Stimulated activated CD8-positive, alpha-beta memory T cell treated with anti-CD3 and anti-CD28 coated beads, Interleukin-15, amount 100 ng/mL, for 48 hours (primary cell): ENCODE measurements at places on chromosomes 1 and 21.
A peak's percentile ranks its signal among the peaks of the same experiment; 100 is the strongest.

- no peak for DNase-seq
Observed at GRCh38 chr1:180256341-180257027, 26.4 kb downstream of the LHX4 start.

GRCh38 chr1:228989992-228990827 lies 254.9 kb downstream of the RHOU start:
- DNase-seq = no peak

GRCh38 chr1:99358770-99359169 lies 94.5 kb downstream of the PLPPR4 start:
- no peak for DNase-seq

- no peak for DNase-seq
Observed at GRCh38 chr1:226364514-226364899, 43.4 kb downstream of the PARP1 start.

DNA sequence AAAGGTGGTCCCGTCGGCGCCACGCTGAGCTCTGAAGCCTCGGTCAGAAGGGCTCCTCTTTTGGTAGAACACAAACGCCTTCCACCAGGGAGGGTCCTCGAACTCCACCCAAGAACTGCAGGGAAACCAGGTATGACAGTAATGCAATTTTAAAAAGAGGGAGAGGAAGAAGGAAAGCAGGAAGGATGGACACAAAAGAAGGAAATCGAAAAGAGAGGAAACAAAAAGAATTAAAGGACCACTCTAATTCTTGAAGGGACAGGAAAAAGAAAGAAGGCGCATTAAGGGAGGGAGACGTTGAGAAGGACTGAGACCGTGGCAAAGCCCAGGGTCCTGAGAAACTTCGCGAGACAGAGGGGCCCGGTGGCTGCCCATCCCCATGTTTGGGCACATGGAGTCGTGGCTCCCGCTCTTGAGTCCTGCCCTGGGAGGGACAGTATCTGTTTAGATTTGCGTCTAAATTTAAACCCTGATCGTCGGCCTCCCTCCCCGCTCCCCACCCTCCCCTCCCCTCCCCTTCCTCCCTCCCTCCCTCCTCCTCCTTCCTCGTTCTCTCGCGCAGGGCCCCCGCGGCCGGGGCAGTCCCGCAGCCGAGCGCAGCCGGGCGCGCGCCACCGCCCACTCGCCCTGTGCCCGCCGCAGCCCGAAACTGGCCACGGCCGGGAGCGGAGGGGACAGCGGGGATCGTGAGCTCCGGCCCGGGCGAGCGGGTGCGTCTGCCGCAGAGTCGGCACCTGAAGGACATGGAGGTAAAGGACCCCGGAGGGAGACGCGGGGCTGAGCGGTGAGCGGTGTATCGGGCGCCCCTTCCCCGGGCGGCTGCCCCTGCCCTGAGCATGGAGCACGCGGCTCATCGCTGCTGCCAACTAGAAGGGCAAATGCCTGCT lies at the start of gene RCSD1:
Gene RCSD1 (plus strand): TSS at position 552 of the 887 bp plus-strand sequence. CDS start 192 bp downstream, at position 744.
- peak; percentile 69 for DNase-seq

GRCh38 chr1:185654952-185655314 lies 79.3 kb upstream of the HMCN1 start:
- no peak for DNase-seq

DNA sequence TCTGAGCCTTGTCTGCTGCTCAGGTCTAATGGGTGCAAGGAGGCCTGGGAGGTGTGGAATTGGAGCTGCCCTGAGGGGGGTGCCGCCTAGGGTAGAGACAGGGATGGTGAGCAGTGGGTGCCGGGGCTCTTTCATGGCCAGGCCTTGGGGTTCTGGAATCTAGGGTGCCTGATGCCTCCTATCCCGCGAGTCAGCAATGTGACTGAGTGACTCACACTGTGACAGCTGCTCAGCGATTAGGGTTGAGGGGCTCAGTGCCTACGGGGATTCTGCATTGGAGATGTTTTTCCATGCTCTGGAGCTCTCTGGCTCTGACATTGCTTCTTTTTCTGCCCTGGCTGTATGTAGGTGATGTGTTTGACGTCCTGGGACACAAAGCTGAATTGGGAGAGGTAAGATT lies 16.8 kb downstream of the ATP8B2 start:
- DNase-seq = no peak

DNA sequence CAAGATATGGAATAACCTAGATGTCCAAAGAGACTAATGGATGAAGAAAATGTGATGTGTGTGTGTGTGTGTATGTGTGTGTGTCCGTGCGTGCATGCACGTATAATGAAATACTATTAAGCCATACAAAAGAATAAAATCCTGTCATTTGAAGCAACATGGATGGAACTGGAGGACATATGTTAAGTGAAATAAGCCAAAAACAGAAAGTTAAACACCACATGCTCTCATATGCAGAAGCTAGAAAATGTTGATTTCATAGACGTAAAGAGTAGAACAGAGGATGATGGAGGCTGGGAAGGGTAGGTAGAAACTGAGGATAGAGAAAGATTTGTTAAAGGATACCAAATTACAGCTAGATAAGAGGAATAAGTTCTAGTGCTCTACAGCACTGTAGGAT lies 133.7 kb downstream of the APP start:
- DNase-seq = no peak

DNA sequence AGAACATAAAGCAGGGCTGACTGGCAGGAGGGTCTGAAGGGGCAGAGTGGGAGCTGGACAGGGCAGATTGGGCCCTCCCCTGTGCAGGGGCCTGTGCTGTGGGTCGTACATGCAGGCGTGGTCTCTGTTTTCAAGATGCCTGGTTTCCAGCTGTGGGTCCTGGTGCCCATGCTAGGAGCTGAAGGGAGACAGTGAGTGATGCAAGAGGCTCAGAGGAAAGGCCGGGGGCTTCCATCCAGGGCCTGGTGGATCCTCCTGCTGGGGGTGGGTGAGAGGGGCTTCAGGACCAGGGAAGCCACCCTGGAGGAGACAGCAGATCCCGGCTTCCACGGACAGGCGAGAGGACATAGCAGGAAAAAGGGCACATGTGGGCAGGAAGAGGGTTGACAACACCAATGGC lies 349.0 kb upstream of the VAMP3 start:
- DNase-seq = no peak

DNA sequence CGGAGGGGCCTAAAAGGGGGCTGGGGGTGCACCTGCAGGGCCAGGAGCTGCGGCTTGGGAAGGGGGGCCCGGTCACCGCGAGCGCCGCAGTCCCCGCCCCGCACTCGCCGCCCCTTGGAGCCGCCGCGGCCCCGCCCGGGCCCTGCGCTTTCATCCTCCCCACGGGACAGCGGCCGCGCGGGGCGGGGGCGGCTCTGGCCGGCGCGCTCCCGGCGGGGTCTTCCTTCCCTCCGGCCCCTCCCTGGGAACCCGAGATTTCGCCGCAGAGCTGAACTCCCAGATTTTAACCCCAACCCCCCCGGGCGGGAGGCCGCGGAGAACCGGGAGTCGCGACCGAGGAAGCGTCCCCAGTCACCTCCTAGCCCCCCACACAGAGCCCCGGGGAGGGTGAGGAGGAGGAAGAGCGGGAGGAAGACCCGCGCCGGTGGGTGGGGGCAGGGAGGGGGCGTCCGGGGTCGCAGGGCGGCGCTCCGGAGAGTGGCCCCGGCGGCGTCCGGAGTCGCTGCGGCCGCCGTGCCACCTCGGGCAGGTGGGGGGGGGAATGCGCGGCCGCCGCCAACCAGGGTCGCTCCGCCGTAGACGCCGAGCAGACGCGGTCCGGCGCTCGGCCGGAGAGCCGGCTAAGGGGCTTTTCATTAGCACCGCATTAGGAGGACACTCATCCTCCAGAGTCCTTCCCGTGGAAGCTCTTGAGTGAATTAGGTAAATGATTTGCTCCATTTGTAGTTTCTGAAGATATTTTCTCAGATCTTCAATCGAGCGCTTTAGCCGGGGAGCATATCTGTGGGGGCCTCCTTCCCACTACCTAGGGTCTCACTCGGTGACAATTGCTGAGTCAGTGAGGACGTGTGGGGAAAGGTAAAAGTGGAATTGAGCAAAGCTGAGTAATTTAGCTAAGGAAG lies 31.6 kb upstream of the NFIA start:
- no peak for DNase-seq

DNA sequence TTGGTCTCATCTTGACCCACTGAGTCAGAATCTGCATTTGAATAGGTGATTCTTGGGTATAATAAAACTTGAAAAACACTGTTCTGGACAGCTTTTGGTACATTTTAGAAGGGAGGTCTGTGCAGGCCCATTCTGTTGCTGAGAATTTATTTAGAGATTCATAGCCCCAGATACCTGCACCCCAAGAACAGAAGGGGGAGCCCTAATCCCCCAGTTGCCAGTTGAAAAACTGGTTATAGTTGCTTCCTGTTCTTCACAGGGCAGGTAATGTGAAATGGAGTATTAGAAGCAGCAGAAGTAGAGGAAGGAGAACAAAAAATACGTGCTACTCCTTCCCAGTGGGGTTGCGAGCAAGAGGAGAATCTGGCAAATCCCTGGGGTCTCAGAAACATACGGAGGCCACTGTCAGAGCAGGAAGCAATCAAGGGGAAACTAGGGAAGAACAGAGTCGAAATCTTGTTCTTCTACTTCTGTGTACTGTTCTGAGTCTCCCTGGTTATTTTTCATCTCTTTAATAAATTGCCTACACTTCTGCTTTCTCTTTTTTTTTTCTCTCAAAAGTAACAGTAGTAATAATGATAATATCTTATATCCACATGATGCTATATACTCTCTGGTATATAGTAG lies 4.6 kb upstream of the CLCA2 start:
- no peak for DNase-seq

DNA sequence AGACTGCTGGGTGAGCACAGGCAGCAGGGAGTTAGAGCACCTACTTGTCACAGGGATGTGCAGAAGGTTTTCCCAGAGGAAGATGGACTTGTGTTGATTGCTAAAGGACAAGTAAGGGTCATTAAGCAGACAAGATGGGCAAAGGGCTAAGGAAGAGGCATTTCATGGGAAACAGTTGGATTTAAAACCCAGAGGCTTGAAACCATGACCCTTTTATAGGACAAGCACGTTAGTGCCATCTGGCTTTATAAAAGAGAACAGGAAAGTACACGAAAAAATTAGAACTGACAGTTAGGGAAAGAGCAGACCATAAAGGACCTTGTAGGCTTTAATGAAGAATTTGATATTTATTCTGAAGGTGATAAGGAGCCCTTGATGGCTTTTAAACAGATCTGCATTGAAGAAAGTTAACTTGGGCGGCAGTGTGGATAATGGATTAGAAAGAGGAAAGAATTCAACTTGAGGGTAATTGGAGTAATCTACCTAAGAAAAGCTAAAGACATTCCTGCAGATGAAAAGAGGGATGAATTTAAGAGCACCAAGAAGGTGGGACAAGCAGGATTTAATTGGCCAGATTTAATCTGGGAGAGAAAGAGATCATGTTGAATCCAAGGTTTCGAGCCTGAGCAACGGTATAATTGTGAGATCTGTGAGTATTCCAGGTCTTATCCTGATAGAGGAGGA lies 68.6 kb downstream of the ZC3H11B start:
- no peak for DNase-seq

- no peak for DNase-seq
Observed at GRCh38 chr1:242692988-242693387, 168.5 kb upstream of the PLD5 start.

- no peak for DNase-seq
Observed at GRCh38 chr1:41833519-41834000, 85.2 kb downstream of the HIVEP3 start.

- DNase-seq = peak; percentile 47
Observed at GRCh38 chr1:103529746-103530145, 4.2 kb downstream of the RNPC3 start.

- no peak for DNase-seq
Observed at GRCh38 chr1:200362421-200362820, 47.4 kb downstream of the ZNF281 start.

DNA sequence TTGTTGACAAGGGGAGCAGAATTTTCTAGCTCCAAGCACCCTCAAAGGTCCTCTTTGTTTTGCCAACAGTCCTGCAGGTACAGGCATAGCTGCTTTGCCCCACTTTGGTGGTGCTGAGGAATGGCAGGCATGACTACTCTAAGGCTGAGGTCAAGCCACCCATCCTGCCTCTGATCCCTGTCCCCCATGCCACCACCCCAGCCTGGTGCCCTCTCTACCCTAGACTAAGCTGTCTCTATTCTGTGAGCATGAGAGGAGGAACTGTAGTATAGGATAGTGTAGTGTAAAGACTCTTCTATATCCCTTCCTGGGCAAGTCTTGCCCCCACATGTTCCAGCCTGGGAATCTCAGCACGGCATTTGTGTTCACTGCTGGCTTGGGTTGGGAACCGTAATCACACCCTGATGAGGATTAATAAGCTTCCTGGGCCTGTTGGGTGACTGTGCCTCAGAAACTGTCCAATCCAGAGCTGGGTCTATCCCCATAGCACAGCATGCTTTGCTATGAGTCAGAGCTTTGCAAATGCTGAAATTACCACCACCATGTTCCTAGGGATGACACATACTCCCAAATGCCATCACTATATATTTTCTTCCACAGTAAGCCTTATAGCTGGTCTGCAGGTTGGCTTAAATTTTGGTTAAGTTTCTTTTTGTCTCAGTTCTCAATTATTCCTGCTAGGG lies 105.7 kb upstream of the PPP2R5A start:
- DNase-seq = no peak

DNA sequence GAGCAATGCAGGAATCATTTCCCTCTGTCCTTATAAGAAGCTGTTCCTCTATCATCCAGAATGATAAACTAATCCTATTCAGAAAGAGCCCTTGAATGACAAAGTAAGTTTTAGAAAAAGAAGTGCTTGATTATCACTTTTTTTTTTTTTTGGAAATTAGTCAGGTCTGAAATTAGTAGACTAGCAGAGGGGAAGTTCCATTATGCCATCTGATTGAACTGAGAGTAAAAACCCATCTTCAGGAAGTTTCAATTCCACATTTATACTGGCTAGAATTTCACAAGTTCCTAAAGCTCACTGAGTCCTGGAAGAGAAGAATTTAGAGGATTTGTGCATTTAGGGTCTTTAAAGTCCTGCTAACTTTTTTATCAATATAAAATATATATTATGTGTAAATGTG lies 128.8 kb upstream of the COA6 start:
- no peak for DNase-seq

GRCh38 chr21:37800057-37800455 lies 116.2 kb downstream of the KCNJ6 start:
- DNase-seq = no peak

DNA sequence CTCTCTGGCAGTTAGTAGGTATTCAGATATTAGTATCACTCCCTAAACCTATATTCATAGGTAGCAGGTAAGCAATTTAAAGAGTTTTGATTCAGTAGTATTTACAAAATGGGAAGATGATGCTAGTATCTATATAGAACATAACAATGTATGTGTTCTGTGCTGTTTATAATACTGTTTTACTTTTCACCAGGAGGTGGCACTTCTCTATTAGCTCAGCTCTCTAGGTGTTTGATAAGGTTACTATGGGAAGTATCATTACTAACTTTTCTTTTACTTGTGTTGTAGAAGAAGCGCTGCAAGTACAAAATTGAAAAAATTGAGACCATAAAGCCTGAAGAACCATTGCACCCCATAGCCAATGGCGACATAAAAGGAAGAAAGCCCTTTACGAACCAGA lies 49.4 kb upstream of the FASLG start:
- DNase-seq = no peak

- DNase-seq = no peak
Observed at GRCh38 chr1:218182455-218182854, 102.6 kb upstream of the RRP15 start.

DNA sequence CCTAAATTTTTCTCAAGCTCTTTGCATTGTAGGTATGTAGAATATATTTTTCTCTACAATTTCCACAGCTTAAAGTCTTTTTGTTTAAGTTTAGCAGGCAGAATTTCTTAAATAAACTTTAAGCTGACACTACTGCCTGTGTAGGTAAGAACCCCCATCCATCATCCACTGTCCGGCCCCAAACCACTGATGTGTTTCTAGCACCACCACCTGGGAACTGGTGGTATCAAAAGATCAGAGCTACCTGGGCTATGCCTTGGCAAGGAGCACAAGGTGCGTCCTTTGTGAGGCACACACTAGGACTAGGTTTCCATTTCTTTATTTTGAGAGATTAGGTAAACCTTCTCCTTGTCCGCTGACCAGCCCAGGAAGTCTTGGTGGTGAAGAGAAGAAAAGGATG lies 10.5 kb upstream of the LELP1 start:
- DNase-seq = no peak
